Foreskin keratinocyte (primary cell): ENCODE measurements at places on chromosomes 7 and 10. TPM values are rescaled to one million over a fixed set of nuclear protein-coding genes. Genes with fewer than 3 reads are reported as not detected.
A peak's percentile ranks its signal among the peaks of the same experiment; 100 is the strongest.

DNA sequence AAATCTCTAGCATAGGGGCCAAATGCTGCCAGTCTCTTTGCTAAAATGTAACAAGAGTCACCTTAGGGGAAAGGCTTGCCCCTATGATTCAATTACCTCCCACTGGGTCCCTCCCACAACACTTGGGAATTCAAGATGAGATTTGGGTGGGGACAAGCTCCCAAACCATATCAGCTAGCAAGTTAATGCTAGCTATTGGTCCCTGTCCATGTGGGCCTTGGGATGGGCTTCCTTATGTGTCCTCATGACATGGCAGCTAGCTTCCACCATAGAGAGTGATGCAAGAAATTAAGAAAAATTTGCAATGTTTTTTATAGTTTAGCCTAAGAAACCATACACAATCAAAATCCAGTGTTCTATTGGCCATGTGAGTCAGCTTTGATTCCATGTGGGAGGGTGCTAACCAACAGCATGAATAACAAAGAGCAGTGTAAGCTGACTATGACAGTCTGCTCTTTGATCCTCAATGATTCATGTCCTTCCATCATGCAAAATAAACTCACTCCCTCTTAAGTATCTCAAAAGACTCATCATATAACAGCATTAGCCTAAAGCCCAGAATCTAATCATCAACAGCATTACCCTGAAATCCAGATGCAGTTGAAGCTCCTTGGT is 21.7 kb upstream of the ZNF365 start:
- peak; percentile 76 for DNase-seq

GRCh38 chr10:88557658-88558057 is 25.5 kb downstream of the RNLS start:
- DNase-seq = no peak

DNA sequence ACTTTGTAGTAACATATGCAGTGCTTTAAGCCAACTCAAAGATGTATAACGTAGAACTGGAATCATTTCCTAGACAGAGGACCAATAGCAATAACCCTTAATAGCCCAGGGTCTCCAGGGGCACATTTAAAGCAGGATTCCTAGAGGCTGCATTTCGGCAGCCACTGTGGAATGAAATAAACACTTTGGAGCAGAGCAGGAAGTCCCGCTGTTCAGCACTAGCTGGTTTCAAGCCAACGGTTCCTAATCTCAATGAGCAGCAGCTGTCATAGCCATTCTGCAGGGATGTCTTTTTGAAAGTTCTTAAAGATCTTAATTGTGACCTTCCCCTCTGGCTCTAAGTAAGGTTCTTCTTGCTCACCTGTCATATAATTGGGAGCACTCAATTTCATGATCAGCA is 18.4 kb upstream of the MACROH2A2 start:
- no peak for DNase-seq

DNA sequence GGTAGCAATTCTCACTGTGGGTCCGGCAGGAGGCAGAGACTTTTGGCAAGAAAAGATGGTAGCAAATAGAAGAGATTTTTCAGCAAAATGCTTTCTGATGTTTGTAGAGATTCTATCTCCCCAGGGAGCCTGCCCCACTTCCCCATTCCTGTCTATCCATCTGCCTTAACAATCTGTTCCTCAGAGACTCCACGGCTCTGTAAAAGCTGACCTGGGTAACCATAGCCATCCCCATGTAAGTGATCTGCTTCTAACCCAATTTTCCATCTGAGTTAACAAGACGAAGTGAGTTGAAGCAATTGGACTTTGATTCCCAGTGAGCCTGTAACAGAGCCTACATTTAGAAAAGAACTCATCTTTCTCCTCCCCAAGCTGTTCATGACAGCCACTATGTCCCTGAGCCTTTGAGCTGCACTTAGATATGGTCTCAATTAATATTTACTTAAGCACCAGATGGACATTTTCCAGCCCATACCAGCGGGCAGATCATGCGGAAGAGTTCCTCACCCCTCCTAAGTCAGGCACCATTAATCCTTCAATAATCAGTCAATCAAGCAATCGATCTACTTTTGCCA is 896.1 kb downstream of the CCSER2 start:
- no peak for DNase-seq

- no peak for DNase-seq
Measured at GRCh38 chr7:117800841-117801240, 72.4 kb downstream of the CTTNBP2 start.

DNA sequence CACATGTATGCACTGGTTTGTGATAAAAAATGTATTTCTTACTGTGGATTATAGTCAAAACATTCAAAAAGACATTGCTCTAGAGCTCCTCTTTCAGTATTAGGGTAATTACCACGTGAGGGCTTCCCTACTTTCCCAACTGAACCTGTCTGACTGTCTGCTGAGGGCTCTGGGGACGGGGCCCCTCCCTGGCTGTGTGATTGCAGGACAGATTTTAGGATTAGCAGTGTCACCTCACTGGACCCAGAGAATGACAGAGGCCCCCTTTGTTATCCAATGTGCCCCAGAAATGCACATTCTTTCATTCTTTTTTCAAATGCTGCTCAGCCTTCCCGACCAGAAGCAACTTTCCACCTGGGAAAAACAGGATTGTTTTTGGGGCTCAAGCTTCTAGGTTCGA is 43.6 kb upstream of the MXI1 start:
- DNase-seq = no peak

- no peak for DNase-seq
Measured at GRCh38 chr10:59891936-59892335, 14.4 kb downstream of the CCDC6 start.

DNA sequence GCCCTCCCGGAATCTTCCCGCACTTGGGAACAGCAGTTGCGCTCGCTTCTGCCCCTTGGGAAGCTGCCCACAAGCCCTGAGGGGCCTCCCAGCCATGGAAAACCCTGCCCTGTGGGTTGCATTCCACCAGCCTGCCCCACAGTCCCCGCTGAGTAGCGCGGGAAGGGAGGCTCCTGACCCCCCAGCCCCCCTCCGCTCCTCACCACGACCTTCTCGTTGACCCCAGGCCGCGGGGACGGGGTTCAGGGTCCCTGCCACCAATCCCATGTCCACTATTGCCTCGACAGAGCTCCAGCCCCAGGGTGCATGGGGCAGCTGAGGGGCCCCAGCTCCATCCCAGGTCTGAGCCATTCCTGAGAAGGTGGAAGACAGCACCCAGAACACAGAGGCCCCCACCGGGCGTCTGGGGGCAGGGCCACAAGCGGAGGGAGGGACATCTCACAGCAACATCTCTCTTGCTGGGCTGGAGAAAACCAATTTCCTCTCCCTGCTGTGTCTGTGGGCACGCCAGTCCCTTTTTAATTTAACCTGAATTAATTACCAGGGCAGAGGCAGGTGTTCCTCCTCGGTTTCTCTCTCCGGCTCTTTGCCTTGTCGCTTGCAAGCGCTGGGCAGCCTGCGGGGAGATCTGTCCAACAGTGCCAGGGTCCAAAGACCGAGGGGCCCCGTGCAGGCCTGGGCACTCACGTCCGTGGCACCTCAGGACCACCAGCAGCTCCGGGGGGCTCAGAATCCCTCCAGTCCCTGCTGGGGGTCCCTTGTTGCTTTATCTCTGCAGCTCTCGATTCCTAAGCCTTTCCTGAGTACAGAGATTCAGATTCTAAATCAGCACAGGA is 57.9 kb downstream of the FOXL3 start:
- DNase-seq = no peak

DNA sequence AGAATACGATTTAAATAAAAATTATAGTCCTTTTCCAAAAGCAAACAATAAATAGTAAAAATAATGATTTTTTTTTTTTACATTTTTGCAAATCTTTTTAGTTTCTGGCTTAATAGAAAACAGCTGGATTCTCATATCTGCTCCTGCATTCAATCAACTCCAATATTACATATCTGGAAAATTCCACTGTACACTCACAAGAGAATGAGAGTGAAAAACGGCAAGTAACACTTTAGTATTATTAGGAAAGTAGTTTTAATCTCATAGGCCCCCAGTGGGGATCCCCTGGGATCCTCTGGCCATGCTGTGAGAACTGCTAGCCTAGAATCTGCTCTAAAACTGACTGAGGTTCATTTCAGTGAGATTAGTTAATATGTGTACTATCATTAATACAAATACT is 128.6 kb upstream of the LRRN3 start:
- DNase-seq = no peak

DNA sequence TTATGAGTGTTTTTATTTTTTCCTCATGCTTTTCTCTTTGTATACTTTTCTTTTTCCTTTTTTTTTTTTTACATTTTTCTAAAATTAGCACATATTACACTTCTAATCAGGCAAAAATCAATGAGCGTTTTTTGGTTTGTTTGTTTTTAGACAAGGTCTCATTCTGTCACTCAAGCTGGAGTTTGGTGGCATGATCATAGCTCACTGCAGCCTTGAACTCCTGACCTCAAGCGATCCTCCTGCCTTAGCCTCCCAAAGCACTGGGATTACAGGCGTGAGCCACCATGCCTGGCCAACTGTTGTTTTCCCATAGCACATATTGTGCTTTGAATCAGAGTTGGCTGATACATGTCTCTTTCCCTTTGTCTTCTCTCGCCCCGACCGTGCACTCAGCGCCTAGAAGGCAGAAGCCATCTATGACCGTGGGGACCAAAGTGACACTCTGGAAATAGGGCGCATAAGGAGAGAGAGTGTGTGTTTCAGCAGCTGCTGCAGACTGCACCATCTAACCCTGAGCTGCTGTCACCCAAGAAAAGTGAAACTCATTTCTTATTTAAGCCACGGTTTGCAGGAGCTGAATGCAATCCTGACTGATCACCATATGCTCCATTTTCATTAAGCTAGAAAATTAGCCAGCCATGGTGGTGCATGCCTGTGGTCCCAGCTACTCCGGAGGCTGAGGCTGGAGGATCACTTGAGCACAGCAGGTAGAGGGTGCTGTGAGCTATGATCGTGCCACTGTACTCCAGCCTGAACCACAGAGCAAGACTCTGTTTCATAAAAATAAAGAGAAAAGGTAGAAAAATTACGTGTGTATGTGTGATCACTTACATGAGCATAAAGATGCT is 41.4 kb upstream of the GTF2I start:
- no peak for DNase-seq

DNA sequence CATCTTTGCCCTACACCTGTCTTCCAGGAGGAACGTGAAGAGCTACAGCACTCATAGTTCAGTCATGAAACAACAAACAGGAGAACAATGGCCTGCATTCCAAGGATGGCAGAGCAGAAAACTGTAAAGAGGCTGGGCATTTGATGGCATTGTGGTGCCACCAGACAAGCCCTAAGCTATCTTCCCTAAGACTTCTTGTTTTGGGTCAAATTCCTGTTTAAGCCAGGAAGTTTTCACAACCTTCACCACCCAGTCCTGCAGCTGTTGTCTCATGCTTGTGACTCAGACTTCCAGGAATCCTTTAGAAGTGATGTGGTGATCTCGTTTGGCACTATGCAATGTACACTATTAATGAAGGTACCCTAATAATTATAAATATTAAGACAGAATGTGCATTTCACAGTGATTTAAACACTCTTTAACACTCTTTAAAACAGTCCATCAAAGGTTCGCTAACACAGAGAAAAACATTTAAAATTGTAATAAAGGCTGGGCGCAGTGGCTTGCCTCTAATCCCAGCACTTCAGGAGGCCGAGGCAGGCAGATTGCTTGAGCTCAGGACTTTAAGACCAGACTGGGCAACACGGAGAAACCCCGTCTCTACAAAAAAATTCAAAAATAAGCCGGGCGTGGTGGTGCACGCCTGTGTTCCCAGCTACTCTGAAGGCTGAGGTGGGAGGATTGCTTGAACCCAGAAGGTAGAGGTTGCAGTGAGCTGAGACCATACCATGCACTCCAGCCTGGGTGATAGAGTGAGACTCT is 2.7 kb upstream of the HERPUD2 start:
- peak; percentile 84 for DNase-seq

DNA sequence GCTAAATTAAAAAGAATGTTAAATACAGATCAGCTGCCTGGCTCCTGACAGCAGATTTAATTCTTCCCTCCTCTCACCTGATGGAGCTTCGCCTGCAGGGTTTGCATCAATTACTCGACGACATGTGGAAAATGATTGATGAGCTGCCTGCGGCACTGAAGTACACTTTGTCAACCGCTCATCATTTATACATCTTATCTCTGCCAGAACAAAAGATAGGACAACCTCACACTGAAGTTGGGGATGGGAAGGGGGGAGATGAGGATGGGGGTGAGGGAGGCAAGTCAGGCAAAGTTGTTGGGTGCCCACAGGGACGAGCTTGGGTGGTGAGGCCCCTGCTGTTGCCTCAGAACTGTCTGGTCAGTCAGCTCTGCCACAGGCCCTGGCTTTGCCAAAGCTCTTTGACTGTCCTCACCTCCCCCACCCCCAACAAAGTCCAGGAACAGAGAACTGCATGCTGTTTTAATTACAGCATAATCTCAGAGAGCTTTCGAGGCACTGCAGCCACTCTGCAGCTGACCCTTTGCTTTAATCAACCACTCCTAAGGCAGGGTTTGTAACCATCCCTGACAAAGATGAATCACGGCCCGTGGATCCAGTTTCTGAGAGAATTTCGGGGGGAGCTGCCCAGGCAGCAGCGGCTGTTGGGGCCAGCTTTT is 702.3 kb downstream of the LRMDA start:
- no peak for DNase-seq

GRCh38 chr10:103751667-103752290 is 103.6 kb downstream of the SH3PXD2A start:
- DNase-seq = no peak

DNA sequence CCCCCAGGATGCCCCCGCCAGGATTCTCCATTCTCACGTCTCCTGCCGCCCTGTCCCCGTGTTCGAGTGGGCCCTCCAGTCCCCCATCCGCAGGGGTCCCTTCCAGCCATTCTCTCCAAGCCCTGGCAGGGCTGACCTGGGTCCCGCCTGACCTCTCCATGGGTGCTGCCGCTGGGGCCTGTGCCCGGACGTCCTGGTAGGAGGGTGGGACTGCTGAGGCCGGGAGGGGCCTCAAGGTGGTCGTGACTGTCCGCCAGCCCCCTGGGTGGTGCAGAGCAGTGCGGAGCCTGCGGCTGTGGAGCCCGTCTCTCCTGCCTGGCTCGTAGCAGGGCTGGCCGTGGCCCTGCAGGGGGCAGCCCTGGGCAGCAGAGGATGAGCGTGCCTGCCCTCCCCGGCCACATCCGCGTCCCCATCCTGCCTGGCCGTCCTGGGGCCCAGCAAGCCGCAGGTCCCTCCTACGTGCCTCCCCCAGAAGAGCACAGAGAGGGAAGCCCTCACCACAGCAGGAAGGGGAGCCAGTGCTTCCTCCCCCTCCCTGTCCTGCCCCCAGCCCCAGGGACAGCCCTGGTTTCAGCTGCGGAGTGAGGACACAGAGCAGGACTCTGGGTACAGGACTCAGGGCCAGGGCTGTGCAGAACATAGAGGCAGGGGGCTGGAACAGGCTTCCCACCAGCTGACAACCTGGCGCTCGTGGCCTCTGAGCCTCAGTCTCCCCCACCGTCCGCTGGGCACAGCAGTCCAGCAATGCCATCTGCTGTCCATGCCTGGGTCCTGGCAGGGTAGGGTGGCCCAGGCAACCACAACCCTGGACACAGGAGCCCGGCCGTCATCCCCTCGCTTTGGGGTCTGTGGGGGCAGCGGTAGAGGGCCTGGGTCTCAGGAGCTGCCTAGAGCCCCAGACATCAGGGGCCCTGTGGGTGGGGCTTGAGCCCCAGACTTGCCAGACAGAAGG is 1.5 kb upstream of the GRIFIN start:
- no peak for DNase-seq

GRCh38 chr7:32390210-32390609 is 100.0 kb downstream of the LSM5 start:
- DNase-seq = no peak

The FIS1 gene
- total RNA-seq = 134 and 177 TPM in 2 replicates

The EPHA1 gene
- total RNA-seq = 35.0 and 38.9 TPM in 2 replicates

The AVPI1 gene
- total RNA-seq = 19.7 and 22.7 TPM in 2 replicates

The LAMB1 gene
- 179 and 219 TPM in 2 replicates for total RNA-seq

The TRIM73 gene
- total RNA-seq = 0.37 and 0.39 TPM in 2 replicates

The MKX gene
- 0.11 TPM in 1 of 2 replicates, not detected in the other for total RNA-seq

The HOXA9 gene
- 47.3 and 59.7 TPM in 2 replicates for total RNA-seq

The GBX1 gene
- total RNA-seq = not detected in 2 replicates
